ENCODE measurements at places on chromosomes 11 and 22. TPM values are rescaled to one million over a fixed set of nuclear protein-coding genes. Genes with fewer than 3 reads are reported as not detected.

KRTAP5-8 gene
- total RNA-seq, result not detected

OR51V1 gene
- total RNA-seq, result not detected

CBLIF gene
- total RNA-seq, result not detected

DSCAML1 gene
- total RNA-seq, result not detected

OOSP4B gene
- total RNA-seq, result not detected

NXPE1 gene
- not detected for total RNA-seq

ALKBH8 gene
- 8.9 TPM for total RNA-seq

LDHAL6A gene
- not detected for total RNA-seq

TBX10 gene
- total RNA-seq, result not detected

RHBDD3 gene
- total RNA-seq, result 22.5 TPM

JAML gene
- not detected for total RNA-seq

CNIH2 gene
- not detected for total RNA-seq

Data from myometrial cell (primary cell).